Activated naive CD4-positive, alpha-beta T cell treated with anti-CD3 and anti-CD28 coated beads for 36 hours (primary cell): ENCODE measurements at places on chromosomes 16 and 17.

GRCh38 chr17:82979718-82980117 is 99.7 kb upstream of the METRNL start:
- no peak for DNase-seq

- DNase-seq: no peak
These were observed 3.2 kb downstream of the NFATC3 start for GRCh38 chr16:68088130-68088972.

DNA sequence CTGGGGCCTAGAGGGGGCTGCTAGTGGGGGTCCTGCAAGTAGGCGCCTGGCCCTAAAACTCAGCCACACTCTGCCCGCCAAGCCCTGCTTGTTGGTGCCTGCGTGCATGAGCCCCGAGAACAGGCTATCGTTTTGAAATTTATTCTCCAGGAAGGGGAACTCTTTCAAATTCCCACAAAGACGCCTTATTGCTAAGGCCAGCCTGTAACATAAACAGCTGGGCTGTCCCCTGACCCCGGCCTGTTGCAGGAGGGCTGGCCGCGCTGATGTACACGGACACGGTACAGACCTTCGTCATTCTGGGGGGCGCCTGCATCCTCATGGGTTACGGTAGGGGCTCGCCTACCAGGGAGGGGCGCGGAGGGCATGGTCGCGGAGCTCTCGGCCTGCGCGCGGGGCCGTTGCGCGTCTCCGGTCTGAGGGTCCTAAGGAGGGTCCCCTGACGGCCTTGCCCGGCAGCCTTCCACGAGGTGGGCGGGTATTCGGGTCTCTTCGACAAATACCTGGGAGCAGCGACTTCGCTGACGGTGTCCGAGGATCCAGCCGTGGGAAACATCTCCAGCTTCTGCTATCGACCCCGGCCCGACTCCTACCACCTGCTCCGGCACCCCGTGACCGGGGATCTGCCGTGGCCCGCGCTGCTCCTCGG is 4.3 kb downstream of the SLC5A2 start:
- no peak for DNase-seq

GRCh38 chr17:76570457-76570856 is 15.2 kb downstream of the ST6GALNAC2 start:
- DNase-seq: no peak

GRCh38 chr16:83713597-83713996 is 94.2 kb upstream of the HSBP1 start:
- DNase-seq: no peak
